Occipital lobe (tissue), 3 donors: ENCODE measurements at places on chromosomes 2 and 18.

DNA sequence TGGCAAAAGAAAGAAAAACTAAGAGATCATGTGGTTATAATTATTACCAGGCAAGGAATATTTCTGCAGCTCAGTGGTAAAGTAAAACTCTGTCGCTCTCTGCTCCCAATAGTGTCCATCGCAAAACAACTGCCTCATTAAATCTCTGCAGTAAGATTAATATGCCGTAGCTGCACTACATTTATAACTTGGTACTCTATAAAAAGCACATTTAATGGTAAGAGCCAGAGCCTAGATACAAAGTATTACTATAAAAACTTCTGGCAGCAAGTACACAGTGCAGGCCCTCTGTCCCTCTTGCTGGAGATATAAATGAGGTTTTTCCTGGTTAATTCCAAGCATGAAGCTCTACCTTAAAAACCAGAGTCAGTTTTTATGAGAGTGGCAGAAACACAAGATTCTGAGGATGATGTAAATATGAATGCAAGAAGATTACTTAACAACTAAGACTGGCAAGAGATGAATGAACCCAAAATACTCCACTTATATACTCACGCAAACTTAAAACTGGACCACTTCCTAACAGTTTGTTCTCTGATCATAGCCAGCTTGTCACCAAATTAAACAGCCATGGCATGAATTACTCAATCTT, 25.5 kb downstream of the ZNF521 start:
- DNase-seq: no peak

DNA sequence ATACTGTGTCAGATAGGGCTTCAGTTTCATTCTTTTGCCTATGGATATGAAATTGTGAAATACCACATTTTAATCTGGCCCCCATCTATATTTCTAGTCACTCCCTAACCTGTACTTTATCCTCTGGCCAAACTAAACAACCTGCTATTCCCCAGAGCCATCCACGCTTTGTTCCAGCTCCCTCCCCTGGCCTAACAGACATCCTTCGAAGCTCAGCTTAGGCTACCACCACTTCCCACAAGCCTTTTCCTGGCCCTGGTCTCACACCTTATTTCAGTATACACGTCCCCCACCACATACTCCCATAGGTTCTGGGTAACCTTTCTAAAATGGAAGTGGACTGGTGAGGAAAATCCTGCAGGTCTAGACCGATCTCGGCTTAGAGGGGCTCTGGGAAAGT, 55.4 kb downstream of the MAP4K3 start:
- DNase-seq: no peak

GRCh38 chr18:12258719-12259705, 4.9 kb downstream of the CIDEA start:
- DNase-seq: no peak

- DNase-seq: no peak
These were observed 18.2 kb downstream of the MAPRE2 start for GRCh38 chr18:35059280-35059927.

- DNase-seq: no peak
These were observed 1599.3 kb upstream of the PIK3C3 start for GRCh38 chr18:40355726-40356125.

DNA sequence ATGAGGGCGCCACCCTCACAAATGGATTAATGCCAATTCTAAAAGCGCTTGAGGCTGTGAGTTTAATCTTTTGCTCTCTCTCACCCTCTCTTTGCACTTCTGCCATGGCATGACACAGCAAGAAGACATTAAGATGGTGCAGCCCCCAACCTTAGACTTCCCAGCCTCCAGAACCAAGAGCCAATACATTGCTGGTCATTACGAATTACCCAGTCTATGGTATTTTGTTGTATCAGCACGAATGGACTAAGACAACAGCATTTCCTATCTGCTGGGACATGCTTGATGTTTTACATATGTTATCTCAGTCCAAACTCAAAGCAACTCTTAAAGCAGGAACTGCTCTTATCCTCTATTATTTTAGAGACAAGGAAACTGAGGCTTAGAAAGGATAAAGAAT, 222.9 kb downstream of the STK39 start:
- DNase-seq: no peak

- DNase-seq: no peak
These were observed 193.6 kb downstream of the CD226 start for GRCh38 chr18:69754108-69754507.

DNA sequence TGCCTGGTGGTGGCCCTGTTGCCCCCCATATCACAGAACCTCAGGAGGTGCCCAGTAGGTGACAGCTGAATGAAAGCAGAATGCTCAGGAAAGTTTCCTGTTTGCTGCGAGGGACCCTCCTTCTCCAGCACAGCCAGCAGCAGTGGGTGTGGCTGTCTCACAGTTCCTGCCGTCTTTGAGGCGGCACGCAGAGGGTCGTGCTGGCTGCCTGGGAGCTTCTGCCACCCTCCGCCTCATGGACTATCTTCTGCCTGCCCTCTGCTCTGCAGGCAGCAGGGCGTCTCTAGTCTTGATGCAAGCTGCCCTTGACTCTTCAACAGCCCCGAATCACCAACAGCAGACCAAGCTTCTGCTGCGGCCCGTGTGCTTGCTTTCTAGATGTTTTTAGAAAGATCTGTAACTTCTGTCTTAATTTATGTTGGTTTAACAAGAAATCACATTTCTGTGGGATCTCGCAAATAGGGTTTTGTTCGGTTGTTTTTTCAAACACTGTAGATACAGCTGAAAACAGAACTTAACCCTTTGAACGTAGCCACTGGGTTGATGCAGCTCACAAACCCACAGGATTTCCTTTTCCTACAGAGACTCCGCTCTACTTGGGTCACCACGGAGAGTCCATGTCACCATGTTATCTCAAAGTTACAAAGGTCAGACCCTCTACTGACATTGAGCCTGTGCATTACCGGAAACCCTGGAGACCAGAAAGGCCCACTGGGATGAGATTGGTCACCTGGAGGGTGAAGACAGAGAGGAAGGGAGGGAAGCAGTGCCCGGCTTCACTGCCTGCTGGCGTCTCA, 144.9 kb downstream of the ACOXL start:
- no peak for DNase-seq

GRCh38 chr2:16161768-16162490, 221.6 kb downstream of the MYCN start:
- no peak for DNase-seq

DNA sequence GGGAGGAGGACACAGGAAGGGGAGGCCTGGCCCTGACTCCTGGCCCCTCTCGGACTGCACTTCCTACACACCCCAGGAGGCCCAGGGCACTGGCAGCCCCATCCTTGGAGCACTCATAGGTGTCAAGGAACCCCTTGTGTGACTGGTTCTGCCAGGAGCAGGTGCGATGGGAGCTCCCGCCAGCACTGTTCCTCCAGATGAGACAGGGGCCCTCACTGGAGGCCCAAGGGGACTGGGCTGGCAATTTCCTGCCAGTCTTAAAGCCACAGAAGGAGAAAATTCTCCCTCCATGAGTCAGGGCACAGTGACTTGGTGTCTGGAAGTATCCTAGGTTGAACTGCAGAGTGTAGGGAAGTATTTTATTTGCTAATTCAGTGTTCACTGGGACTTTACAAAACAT, 42.8 kb upstream of the MAL start:
- no peak for DNase-seq

DNA sequence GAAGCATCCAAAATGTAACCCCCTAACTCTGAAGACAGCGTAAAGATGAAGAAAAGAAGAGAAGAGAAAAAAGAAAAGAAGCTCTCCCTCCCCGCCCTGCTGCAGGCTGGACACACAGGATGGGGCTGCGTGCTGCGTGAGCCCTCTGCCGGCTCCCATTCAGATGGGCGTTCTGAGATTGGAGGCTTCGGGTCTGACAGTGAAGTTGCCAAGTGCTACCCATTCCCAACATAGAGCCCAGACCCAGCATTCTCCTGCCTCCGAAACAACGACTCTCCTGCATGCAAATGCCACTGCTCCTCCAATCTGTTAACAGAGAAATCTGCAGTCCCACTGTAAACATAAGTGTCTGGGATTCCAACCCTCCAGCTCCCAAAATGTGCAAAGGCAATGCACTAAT, 234.9 kb downstream of the BCL11A start:
- DNase-seq: no peak

DNA sequence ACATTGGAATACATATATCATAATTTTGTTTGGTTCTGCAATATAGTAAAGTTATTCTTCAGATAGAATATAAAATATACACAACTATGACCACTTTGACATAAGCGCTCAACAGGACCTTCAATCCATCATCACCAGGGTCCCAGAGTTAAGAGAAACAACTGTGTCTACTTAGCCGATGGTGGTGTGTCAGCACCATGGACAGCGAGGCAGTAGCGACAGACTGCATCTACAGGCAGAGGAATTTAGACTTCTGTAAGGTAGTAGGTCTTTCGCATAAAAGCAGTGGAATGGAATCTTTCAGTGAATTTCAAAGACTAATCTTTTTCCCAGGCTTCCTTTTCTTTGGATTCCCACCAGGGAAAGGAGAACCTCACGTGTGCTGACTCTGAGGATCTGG, 20.5 kb upstream of the LRPPRC start:
- DNase-seq: no peak

DNA sequence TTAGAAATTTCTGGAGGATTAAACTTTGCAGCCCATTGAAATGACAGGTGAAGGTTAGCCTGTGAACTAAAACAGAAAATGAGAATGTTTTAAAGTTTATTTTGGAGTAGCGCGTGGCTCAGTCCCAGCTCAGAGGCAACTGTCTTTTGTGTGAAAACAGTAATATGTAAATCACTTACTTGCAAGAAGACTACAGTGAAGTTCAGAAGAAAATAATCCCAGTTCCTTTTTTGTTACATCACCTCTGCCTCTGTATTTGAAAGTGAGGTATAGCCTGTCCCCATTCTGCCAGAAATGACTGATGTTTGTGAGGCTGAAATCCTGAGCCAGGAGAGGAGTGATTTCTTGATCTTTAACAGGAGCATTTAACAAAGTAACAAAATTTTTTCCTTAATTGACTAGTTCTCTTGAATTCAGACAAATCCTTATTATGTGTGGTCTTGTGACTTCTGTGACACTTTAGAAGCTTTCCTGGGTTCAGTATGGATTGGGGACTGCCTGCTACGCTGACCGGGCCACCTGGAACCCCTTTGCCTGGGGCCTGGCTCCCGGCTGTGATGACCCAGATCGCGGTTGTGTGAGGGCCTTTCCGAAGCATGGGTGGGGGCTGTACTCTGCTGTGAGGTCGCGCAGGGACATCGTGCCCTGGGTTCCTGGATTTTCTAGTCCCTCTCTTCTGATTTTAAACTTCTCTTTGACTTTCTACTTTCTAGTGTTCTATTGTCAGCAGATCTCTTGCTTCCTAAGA, 24.3 kb downstream of the TRAPPC12 start:
- no peak for DNase-seq

DNA sequence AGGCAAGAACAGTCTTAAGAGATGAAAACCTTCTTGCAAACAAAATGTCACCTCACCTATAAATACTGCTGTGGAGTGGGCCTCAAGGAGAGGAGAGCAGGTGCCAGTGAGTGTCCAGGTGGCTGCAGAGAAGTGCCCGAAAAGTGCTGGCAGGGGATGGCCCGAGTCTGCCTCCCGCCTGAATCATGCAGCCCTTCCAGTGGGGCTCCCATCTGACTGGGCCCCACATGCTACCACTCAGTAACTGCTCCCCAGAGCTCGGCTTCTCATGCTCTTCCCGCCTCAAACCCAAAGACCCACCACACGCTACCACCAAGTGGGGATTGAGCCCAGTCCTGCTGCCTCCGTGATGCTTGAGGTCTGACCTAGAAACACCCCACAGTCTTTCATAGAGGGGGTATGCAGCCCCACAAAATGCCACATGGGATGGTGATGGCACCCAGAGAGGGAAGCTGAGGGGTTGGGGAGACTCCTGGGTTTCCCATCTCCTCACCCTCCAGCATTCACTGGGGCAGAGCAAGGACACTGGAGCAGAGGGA, 7.4 kb downstream of the HS6ST1 start:
- no peak for DNase-seq

GRCh38 chr2:168244318-168244717, 3.1 kb downstream of the STK39 start:
- DNase-seq: no peak

DNA sequence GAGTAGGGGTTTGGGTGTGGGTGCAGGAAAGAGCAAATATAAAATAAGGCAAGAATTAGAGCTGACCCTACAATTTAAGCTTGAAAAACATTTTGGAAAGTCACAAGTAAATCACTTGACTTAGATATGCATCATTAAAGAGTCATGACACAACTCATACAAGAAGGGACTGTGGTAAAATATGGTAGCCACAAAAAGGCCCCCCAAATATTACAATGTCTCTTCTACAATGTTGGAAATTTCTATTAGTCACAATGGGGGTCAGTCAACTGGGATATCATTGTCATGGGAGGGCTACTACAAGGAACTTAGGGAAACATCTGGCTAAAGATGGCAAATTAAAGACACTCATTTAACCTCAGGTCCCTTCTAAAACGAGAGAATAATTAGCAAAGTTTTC, 15.7 kb upstream of the SERPINB2 start:
- DNase-seq: no peak

DNA sequence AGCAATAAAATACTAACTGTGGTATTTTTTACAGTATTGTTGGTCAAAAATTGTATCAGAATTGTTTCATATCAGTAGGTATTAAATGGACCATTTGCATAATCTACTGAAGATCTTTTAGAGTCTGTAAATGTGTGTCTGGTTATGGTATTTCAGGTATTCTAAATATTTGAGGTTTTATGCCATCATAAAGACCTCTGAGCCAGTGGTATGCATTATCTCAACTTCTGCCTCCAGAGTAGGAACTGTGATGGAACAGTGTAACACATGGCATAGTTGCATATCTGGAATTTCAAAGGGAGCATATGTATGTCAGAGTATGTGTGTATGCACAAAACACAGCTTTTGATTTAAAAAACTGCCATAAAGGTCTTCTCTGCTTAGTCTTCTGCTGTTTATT, 15.4 kb downstream of the GREB1L start:
- no peak for DNase-seq

- DNase-seq: no peak
These were observed 18.7 kb upstream of the NEMP2 start for GRCh38 chr2:190553254-190553653.

DNA sequence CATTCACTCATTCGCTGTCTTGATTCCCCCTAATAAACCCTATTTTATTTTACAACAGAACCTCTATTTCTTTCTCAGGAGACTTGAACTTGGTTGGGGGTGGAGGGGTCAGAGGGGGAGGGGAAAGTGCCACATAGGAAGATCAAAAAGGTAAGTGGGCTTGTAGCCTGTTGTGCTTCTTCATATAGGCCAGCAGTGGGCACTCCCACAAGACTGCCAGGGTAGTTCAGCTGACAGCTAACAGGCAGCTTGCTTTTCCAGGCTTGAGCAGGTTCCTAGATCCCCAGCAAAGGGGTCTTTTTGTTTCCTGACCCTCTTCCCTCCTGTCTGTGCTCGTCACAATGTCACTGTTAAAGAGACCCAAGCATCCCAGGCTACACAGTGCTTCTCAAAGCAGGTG, 829 bp upstream of the KIAA2012 start:
- no peak for DNase-seq

GRCh38 chr2:191302459-191303139, 57.4 kb downstream of the MYO1B start:
- DNase-seq: no peak

DNA sequence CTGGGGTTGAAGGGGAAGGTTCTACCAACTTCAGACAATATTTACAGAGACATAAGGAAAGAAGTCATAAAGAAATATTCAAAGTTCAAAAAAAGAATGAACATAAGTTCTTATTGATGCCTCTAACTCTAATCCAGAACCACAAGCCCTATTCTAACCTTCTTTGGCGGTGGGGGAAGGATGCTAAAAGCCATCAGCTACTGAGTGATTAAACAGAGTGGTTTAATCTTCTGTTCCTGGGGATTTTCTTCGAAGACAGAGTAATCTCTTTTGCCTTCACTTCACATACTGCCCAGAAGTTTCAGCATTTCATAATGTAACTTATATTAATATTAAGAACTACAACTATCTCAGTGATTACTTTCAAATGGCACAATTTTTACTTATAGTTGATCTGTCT, 51.2 kb upstream of the TXNDC2 start:
- DNase-seq: no peak
